ENCODE measurements at places on chromosomes 2 and 18.

GRCh38 chr18:54316071-54316820 is 41.4 kb downstream of the STARD6 start:
- no peak for DNase-seq

- peak; percentile 66 for DNase-seq
Measured at GRCh38 chr18:46718501-46719341, 38.1 kb downstream of the ST8SIA5 start.

DNA sequence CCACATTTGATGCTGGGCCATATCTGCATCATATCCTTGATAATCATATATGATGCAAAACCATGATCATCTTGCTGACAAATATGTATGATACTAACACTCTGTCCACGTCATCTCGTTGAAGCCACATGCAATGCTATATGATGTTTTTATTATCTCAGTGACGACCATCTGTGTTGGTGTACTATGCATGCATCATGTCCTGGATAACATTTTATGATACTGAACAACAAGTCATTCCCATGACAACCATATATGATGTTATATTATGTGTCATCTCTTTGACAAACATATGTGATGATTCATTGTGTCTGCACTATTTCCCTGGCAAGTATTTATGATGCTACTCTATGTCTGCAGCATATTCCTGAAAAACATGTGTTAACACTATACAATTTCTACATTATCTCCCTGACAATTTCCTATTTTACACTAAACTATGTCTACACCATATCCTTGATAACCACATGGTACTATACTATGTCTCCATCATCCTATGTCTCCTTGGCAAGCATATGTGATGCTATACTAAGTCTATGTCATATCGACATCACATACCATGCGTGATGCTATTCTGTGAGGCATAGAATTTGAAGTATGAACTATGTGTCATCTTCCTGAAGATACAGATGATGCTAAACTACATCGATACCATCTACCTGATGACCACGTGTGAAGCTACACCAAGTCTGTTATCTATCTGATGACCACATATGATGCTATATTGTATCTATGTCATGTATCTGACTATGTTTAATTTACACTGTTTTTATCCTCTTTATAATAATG is 37.0 kb downstream of the DAW1 start:
- DNase-seq = peak; percentile 49

DNA sequence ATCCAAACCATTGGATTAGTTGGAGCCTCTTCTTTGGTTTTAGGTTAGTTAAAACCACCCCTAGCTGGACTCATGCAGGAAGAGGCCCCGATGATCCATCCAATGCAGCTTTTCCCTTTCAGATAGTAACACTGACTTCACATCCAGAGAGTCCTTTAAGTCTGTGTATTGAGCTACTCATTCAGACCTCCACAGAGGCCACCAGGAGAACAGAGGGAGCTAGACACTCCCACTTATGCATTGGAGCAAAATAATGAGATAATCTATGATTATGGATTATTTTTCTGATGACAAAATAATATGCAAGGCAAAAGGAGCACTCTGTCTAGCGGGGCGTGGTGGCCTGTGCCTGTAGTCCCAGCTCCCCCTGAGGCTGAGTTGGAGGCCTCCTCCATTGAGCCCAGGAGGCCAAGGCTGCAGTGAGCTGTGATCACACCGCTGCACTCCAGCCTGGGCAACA is 1.6 kb upstream of the ROCK2 start:
- peak; percentile 24 for DNase-seq

DNA sequence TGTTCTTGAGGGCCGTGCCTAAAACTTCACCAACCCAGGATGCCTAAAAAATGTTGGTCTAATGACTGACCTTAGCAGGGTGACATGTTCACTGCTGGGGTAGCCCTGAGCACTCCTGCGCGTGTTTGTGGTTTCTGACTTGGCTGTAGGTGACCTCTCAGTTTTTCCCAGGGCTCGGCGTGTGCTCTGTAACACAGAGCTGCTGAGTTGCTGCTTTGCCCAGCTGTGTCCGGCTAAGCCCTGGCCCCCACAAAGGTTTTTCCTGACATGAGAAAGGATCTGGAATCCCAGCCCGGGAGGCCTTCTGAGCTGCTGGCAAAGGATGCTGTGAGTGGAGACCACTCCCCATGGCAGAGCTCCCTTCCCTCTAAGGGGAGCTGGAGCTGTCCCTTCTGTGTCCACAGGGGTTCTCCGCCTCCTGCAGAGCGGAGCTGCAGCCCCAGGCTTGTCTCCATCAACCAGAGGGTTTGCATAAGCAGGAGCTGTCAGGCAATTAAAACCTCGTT is 52.7 kb downstream of the CRIM1 start:
- peak; percentile 31 for DNase-seq

GRCh38 chr2:44954889-44955592 is 13.5 kb downstream of the SIX3 start:
- DNase-seq = peak; percentile 39

DNA sequence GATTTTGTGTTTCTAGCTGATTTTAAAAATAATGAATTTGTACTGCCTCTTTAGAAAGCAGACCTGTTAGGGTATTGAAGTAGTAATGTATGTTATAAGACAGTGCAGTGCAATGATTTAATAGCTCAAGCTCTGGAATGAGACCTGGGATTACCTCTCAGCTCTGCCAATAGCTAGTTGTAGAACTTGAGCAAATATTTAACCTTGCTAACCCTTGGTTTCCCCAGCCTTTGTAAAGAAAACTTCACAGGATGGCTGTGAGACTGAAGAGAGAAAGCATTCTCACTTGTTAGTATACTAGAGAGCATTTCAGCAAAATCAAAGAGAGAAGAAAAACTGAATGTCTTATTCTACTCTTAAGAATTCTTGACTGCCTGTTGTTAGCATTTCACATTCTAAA is 293.9 kb downstream of the KIAA1328 start:
- DNase-seq = no peak

DNA sequence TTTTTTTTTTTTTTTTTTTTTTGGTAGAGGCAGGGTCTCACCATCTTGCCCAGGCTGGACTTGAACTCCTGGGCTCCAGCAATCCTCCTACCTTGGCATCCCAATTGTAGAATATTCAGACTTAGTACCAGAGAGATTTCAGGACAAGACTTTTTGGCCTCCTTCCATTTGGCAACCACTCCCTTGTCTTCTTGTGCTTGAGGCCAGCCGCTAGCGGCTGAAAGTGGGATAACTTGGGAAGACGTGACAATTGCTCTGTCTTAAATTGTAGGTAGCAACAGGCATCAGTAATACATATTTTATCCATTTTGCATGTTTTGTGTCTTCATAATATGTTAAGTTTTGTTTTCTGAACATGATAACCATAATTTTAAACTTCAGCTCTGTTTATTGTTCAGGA is 53.3 kb upstream of the TTN start:
- DNase-seq = no peak

GRCh38 chr2:100818606-100819369 is 1.2 kb upstream of the NPAS2 start:
- peak; percentile 78 for DNase-seq

DNA sequence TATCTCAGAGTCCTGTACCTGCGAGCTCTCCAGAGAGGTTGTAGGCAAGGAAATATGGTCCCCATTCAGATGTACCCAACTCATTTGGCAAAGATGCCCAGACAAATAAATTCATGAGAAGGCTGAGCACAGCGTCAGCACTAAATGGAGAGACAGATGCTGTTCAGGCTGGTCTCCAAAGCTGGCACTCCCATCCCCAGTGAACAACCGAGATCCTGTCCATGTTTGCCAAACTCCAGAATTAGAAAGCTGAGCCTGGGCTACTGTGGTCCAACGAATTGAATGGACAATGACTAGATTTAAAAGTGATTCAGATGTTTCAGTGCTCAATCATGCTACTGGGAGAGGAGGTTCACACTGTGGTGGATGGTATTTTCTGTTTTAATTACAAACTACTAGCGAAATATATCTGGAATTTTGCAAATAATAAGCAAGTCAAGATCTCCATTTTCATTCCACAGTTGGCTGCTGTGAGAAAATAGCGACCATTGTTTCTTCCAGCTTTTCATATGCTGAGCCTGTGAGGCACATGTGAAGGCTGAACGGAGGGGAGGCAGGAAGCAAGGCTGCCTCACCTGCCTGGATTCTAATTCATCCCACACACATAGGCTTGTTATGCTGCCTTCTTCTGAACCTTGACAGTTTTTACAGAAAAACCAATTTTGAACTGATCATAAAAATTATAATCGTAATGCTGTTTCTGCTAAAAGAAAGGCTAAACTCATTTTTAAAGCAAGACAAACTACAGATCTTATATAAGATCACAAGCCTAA is 22.6 kb upstream of the DAPL1 start:
- DNase-seq = no peak

GRCh38 chr2:218152172-218152571 is 14.6 kb downstream of the CXCR1 start:
- no peak for DNase-seq

- no peak for DNase-seq
Measured at GRCh38 chr2:239326831-239327535, 73.8 kb downstream of the HDAC4 start.

DNA sequence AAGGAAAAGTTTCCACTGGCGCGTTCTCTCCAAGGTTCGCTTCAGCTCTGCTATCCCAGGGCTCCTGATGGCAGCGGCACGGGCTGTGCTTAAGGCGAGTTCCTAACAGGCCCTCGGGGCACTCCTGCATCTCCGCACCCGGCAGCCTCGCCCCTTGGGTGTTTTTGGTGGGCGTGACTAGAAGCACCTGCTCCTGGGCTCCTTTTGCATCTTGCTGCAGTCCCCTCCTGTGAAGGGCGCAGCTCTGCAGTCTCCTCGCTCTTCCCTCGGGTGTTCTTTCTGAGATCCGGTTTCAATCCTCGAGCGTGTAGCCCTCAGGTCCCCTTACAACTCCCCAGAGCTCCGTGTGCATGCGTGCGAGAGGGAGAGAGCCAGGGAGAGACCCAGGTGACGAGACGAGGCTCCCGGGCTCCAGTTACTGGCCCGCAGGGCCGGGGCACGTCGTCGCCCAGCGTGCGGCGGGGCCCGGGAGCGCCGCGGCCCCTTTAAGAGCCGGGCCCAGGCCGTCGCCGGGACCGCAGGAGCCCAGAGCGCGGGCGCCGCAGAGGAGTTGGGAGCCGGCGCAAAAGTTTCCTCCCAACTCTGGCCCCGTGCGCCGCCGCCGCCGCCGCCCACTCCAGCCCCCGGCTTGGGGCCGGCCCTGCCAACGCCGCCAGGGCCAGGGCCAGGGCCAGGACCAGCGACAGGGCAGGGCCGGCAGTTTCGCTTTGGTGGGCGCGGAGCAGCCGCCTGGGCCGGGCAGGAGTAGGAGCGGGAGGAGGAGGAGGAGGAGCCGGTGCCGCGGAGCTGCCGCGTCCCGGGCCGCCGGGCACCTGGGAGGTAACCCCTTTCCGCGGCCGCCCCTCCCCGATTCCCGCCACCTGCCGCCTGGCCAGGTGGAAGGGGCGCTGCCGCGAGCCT is at the start of gene PARD3B:
PARD3B (plus strand) TSS at position 515 of the 900 bp plus-strand sequence. CDS start 525 bp downstream, outside the sequence.
- peak; percentile 67 for DNase-seq

DNA sequence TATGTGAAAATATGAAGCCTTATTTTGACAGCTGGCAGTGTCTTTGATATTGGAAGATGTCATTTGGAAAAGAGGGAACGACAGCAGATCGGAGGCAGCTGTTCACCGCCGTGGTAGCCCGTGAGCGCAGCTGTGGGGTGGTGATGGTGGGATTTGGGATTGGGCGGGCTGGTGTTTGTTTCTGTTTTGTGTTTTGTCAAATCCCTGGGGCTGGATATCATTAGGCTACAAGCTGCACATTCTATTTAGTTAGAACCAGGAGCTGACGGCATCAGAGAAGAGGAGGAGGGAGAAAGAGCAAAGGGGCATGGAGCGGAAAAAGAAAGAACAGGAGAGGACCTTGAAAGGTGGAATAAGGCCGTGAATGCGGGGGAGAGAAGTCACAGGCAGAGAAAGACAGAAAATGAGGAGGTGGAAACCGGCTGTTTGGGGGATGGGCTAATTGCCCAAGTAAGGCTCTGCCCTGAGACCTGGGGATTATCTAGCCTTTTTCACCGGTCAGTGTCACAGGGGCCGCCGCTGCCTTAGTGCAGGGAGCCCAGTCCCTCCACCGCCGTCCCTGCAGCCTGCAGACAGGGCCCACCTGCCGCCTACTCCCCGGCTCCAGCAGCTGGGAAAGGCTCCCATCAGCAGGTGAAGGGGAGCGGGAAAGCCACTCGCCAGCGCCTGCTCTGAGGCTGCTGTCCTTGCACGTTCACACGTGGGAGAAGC is 88.0 kb downstream of the ZCCHC2 start:
- DNase-seq = no peak

GRCh38 chr2:173623438-173624319 is 269.0 kb downstream of the CDCA7 start:
- DNase-seq = no peak

- peak; percentile 87 for DNase-seq
Measured at GRCh38 chr2:149994057-149994728, 406.6 kb upstream of the MMADHC start.

- DNase-seq = no peak
Measured at GRCh38 chr2:47346638-47347037, 56.3 kb upstream of the MSH2 start.

- no peak for DNase-seq
Measured at GRCh38 chr18:49847524-49847923, 34.2 kb upstream of the ACAA2 start.

DNA sequence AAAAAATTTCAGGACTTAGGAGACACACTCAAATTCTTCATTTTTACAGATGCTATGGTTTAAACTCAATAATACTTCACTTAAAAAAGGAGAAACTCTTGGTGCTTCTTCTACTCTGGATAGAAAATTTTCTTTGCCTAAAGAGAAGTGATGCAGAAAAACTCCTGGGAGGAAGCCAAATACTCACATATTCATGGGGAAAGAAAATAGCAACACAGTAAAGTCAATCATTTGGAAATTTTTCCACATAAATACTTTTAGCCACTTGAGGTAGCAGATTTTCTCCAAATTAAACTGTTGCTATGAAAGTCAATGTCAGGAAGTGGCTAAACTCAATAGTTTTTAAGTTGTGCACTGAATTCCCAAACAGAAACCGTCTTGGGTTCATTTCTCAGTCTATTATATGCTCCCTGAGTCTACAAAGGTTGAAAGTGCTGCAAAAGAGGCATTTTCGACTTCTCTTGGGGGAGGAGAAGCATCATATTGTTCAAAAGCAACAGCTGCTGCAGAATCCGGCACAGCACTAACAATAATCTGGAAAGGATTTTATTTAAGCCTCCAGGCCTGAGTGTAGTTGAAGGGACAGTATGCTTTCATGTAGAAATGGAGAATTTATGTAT is 81.1 kb downstream of the UPP2 start:
- DNase-seq = no peak

DNA sequence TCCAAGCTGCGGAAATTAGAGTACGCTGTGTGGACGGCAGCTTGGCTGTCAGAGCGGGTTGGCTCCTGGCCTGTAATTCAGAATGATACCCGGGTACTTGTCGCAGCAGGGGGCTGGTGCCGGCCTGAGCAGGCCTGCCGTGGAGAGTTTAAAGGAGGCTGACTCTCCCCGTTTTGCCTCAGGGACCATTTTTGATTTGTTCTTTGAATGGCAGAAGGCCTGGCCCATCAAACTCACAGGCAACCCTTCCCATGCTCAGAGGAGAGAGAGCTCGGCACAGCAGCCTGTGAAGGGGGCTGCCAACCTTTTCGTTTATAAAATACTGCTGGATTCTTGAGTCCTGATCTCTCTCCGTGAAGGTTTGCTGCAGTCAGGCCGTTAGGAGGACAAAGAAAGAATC is 151.3 kb downstream of the KLHL29 start:
- DNase-seq = no peak
